ENCODE measurements at places on chromosomes 4 and X. TPM values are rescaled to one million over a fixed set of nuclear protein-coding genes. Genes with fewer than 3 reads are reported as not detected.

The SPANXN4 gene
- total RNA-seq, result not detected

DNA sequence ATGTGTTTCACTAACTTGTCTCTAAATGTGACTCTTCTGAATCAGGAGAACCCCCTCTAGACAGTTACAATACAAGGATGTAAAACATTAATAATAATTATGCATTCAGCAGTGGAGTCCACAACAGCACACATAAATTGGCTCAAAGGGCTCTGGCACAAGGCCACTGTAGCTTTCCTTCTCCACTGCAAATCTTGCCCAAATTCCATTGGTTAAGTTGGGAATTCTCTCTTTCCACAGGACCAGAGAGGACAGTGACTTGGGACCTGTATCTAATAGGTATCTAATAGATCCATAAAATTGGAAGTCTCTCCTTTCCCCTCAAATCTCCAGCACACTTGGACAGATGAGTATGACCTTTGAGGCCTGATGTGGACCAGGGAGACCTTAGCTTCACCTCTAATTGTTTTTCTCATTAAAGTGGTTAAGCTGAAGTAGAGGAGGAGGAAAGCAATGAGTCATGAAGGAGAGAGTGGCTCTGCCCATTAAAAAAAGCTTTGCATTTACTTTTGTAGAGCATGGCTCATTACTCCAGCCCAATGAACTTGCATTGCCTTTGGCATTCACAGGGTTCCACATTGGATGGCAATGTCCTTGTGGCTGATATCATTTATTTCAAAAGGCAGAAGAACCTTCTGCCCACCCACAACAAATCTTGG, 72.3 kb upstream of the SH3RF1 start:
- no peak for DNase-seq

The ARMCX1 gene
- 0.38 TPM for total RNA-seq

GRCh38 chrX:105460376-105460775, 239.9 kb upstream of the TEX13A start:
- DNase-seq, result no peak
